ENCODE measurements at places on chromosomes 6 and 20. TPM values are rescaled to one million over a fixed set of nuclear protein-coding genes. Genes with fewer than 3 reads are reported as not detected.

The PACSIN1 gene
- not detected for total RNA-seq

The OR12D3 gene
- not detected for total RNA-seq

DNA sequence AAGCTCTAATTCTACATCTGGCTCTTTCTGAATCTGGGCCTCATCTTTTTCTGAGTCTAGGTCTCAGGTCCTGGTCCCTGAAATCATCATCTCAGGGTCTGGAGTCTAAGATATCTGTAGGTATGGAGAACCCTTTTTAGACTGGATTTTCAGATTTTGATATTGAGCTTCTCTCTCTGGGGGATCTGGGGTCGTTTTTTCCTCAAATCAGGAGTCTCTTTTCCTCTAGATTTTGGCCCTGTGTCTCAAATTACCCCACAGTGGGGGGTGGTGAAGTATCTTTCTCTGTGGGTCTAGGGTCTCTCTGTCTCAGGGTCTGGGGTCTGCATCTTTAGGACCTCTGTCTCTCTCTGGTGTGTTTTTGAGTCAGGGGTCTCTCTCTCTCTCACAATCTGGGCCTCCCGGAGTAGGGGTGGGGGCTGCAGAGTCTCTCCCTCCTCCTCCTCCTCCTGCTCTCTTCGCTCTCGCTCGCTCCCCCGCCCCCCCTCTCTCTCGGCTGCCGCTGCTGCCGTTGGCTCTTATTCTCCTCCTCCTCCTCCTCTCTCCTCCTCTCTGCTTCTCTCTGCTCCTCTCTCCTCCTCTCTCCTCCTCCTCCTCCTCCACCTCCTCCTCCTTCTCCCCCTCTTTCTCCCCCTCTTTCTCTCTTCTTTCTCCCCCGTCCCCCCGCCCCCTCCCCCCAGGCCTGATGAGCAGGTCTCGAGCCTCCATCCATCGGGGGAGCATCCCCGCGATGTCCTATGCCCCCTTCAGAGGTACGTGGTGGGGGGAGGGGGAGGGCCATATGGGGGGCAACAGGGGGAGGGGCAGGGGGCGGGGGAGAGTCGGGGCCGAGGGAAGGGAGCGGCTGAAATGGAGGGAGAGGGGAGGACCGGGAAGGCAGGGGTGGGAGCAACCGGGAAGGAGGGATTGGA is at the start of gene SYNGAP1:
SYNGAP1 (plus strand) TSS at position 486 of the 911 bp plus-strand sequence; CDS start at position 686, 200 bp downstream.
- peak within 1 kb of the TSS; percentile 99 for H3K27ac ChIP-seq
- H3K4me3 ChIP-seq: peak within 1 kb of the TSS; percentile 99
- DNase-seq: no peak
- H3K27me3 ChIP-seq: no peaks in the 10 kb centered on the region
- H3K36me3 ChIP-seq: peaks cover 12% of the 10 kb centered on the region
- H3K4me1 ChIP-seq: peaks cover 70% of the 10 kb centered on the region

DNA sequence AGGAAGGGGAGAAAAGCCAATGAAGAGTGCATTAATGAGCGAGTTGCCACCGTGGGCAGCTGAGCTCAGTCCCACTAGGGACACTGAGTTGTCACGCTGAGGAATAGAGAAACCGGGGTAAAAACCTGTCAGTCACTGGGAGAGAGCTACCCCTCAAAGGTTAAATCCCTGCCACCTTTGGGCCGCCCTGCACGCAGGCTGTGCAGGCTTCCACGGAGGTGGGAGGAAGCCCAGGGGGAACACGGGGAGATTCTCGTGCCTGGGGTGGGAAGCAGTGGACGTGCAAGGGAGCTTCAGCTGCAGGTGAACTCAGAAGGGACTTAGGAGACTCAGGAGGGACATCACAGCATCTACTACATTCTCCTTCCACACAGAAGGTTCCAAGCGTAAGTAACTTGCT is 50.5 kb downstream of the BFSP1 start:
- no peaks in the 10 kb centered on the region for H3K36me3 ChIP-seq
- H3K4me1 ChIP-seq: no peaks in the 10 kb centered on the region
- no peak overlapping the region for H3K4me3 ChIP-seq
- peaks cover 31% of the 10 kb centered on the region for H3K27me3 ChIP-seq
